Stimulated activated CD4-positive, alpha-beta T cell treated with anti-CD3 and anti-CD28 coated beads, TNF-alpha, amount 100 ng/mL, for 1 hour (primary cell): ENCODE measurements at places on chromosomes 16 and 17.

DNA sequence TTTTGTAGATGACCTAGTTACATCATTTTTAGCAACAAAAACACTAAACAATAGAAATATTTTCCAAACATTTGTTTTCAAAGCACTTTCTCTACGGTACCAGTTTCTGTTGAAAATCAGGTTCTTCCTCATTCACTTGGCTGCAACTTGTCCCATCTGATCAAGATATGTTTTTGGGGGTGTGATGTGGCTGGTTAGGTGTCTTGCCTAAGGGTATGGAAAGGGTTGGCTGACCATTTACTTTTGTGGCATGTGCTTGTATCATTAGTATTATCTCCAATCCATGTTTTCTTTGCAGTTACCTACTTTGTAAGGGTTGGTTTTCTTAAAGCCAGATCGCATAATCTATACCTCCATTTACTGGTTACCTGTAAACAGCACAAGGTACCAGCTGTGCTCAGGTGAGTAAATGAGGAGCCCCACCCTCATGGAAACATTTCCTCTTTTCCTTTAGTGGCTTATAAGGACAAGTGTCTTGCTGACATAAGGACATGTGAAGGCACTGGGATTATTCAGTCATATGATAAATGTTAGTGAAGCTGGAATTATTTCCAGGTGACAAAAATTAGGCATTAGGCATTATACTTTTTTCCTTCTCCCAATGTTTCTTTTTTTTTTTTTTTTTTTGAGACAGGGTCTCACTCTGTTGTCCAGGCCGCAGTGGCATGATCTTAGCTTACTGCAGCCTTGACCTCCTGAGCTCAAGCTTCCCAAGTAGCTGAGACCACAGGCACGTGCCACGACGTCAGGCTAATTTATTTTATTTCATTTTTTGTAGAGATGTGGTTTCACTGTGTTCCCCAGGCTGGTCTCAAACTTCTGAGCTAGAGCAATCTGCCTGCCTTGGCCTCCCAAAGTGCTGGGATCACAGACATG lies 162.0 kb downstream of the CCDC182 start:
- DNase-seq: no peak

- no peak for DNase-seq
Measured at GRCh38 chr16:13021996-13022395, 120.6 kb downstream of the SHISA9 start.

DNA sequence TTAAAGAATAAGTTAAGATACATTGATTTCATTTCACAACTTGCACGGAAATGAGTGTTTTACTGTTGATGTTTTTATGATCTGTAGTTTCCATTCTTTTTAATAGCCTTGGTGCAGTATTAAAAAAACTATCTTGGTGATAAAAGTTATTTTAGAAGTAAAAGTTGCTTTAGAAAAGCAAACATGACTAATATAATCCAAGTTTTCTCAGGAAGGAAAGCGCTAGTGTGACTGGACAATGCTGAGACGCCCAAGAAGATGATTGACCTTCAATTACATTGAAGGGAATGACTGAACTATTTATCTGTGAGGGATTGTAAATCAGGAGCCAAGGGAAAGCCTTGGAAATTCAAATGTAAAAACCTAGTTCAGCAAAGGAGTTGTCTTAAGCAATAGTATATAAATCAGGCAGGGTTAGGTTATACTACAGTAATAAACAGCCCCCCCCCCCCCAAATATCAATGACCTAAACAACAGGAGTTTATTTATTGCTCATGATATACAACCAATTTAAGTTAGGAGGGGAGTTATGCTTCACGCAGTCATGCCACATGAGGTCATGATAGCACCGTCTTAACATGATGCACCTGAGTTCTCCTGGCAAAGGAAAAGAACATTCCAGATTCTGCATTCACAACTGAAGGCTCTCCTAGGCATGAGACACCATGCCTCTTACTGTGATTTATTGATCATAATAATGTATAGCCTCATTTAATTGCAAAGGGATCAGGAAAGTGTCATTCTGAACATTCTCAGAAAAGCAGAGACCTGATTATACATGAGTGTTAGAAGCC lies 443.8 kb downstream of the CDH13 start:
- no peak for DNase-seq

DNA sequence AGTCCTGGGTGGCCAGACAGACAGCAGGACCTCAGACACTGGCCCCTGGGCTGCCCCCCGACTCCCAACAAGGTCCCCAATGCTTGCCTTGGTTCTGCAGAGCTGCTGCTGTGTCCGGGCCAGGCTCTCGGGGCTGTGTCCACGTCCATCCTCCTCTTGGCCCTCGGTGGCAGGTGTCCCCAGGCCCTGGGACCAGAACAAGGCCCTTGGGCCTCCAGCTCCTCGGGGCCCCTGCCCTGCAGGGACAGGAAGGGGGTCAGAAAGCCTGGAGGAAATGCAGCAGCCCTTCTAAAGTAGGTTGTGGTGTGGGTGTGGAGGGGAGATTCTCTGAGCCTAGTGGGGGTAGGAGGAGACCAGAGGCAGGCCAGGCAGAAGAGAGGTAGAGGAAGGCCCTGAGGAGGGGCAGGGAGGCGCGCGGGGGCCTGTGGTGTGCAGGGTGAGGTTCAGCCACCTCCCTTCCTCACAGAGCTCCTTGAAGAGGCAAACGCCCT lies 2.5 kb upstream of the AXIN1 start:
- DNase-seq: no peak

- DNase-seq: no peak
Measured at GRCh38 chr17:67632141-67632540, 85.6 kb upstream of the NOL11 start.

DNA sequence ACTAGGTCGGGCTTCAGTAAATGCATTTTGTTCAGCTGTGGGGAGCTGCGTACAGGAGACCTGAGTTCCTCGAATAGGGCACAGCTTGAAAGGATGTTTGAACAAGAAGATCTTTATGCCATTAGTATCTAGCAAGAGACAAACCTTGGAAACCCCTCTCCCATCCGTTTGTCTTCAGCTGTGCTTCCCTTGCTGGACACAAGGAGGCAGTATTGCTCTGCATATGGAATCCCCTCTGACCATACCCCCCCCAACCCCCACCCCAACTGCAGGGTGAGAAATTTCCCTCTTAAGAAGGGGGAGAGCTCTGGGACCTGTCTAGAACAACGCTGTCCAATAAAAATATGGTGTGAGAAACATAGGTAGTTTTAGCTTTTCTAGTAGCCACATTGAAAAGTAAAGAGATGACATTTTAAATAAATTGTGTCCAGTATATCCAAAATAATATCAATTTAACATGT lies 1.6 kb downstream of the MRM1 start:
- peak; percentile 17 for DNase-seq

DNA sequence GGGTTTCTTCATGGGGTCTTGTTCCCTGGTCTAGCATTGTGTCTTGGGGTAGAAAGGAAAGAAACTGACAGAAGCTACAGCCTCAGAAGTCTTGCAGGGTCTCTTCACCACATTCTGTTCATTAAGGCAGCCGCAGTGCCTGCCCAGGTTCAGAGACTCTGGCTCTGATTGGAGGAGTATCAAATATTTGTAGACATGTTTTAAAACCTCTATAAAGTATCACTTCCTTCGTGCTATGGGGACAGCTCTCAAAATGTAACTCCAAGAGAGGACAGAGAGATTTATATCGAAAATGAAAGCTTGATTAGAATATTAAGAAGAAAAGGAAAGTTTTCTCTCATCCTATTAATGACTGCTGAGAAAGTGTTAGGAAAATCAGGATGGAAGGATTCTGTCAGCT lies 107.0 kb upstream of the CACNG3 start:
- DNase-seq: no peak

GRCh38 chr17:78591263-78591671 lies 14.1 kb upstream of the DNAH17 start:
- no peak for DNase-seq

DNA sequence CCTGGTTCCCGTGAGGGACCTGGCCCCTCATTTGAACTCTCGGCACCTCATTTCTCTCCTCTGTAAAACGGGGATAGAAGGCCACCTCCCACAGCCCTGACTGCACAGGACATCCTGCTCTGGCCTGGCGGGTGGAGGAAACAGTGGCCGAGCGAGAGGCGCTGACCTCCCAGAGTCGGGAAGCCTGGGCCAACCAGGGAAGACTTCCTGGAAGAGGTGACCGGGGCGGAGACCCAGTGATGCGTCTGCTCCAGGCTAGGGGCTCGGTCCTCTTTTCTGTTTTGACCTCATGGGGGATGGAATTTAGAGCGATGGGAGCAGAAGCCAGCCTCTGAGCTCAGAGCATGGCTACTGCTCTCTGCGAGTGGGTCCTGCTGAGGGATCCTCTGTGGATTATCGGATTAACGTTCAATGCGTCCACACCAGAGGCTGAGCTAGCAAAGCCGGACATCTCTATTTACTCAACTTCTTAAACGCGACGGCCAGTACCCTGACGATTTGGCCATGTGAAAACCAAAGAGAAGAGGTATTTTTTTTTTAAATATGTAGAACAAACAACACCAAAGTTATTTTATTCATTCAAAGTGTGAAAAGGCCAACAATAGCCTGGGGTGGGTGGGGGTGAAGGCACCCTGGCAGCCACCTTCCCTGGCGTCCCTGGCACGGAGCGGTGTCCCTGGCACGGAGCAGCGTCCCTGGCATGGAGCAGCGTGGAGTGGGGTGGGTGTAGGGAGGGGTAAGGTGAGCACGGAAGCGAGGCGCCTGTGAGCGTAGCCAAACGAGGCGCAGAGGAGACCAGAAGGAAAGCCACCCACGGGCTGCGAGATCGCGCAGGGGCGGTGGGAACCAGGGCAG lies 9.2 kb upstream of the MSLN start:
- DNase-seq: no peak

DNA sequence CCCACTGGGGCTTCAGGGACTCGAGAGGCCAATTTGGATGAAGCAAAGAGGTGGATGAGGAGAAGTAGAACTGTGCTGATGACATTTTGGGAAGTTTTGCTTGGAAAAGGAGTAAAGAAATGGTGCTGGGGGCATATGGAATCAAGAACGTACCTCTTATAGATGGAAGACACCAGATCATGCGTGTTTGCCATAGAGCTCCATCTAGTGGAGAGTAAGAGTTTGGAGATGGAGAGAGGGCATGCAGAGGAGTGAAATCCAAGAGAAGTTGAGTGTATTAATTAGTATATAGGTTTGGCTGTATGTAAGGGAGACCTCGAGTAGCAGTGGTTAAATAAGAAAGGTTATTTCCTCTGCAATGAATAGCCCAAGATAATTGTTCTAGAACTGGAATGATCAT lies 56.0 kb downstream of the SHISA6 start:
- no peak for DNase-seq

- no peak for DNase-seq
Measured at GRCh38 chr17:81102352-81102751, 63.0 kb upstream of the PVALEF start.
